ENCODE measurements at places on chromosomes 3 and 15.

DNA sequence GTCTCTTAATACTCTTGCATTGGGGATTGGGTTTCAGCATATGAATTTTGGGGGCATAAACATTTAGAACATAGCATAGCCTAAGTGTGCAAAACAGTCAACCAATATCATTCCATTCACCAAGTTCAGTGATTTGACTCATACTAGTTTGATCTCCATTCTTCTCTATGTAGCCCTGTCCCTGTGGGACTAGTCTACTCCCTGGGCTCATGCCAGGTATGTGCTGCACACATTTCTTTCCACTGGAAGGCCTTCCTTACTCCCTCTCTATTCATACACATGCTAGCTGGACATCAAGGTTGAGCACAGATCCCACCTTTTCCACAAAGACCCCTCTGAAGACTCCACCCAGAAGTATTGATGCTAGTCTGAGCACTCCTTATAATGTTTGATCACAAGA, 5.1 kb downstream of the ZDHHC23 start:
- no peak for DNase-seq

DNA sequence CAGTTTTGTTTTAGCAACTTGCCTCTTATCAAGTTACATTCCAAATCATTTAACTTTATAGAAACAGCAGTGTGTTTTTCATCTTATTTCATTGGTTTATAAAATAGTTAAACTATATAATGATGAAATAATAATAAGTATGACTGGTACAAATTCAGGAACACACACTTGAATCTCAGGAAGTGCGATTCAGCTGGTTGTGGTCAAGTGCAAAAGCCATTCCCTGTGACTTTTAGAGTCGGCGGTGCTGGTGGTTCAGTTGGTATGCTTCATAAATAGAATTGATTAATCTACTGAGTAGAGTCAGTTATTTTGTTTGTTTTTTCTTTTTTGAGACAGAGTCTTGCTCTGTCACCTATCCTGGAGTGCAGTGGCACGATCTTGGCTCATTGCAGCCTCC, 22.7 kb downstream of the SACM1L start:
- no peak for DNase-seq

- no peak for DNase-seq
These were observed 363.4 kb downstream of the RBMS3 start for GRCh38 chr3:29644261-29644660.

GRCh38 chr3:10365791-10366190, 44.9 kb upstream of the SEC13 start:
- DNase-seq, result no peak

DNA sequence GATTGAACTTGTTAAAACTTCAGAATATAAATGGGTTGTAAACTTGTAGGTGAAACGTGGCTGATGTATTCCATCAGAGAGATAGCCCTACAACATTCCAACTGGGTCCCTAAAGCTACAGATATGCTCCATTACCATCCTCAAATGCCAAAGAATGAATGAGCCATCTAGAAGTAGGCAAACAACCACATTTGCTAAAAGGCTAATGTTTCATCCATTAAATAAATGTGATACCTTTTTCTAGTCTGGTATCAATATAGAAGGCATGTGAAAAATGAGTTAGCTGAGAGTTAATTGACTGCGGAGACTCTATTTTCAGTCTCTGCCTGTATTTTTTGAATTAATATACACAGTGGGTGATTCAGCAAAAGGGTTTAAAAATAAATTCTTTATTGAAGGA, 203.8 kb downstream of the RBMS3 start:
- no peak for DNase-seq
